Activated CD4-positive, alpha-beta T cell treated with anti-CD3 and anti-CD28 coated beads for 36 hours (primary cell): ENCODE measurements at places on chromosomes 5 and 9.

DNA sequence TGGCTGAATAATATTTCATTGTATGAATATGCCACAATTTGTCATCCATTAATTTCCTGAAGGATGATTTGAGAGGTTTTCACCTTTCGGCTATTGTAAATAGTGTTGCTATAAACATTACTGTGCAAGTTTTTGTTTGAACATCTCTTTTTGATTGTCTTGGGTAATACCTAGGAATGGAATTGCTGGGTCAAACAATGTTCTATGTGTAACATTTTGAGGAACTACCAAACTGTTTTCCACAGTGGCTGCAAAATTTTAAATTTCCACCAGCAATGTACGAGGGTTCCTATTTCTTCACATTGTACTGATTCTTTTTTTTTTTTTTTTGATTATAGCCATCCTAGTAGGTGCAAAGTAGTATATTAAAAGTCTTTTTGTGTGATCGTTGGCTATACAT, 63.8 kb upstream of the ANKH start:
- DNase-seq, result no peak

GRCh38 chr5:68240202-68240601, 24.6 kb downstream of the PIK3R1 start:
- no peak for DNase-seq

- DNase-seq, result peak; percentile 10
Measured at GRCh38 chr5:60943624-60944023, 1.2 kb downstream of the ERCC8 start.

DNA sequence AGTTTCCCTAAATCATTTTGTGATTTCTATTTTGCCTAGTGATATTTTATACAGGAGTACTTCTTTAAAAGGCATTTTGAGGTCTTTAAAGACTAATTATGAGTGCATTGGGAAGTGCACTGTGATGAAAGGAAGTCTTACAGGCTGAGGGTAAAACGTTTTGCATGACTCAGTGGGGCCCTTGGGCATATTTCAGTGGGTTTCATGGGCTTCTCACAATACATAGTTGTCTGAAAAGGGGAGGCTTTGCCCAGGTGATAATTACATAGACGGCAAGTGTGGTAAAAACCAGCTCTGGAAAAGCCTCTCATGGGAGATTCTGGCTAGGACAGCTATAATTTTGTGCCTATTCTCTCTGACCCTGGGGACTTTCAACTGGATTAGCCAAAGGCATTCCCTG, 387.2 kb downstream of the ARHGEF28 start:
- DNase-seq, result no peak

GRCh38 chr5:148774313-148774712, 52.1 kb upstream of the ADRB2 start:
- DNase-seq, result no peak

DNA sequence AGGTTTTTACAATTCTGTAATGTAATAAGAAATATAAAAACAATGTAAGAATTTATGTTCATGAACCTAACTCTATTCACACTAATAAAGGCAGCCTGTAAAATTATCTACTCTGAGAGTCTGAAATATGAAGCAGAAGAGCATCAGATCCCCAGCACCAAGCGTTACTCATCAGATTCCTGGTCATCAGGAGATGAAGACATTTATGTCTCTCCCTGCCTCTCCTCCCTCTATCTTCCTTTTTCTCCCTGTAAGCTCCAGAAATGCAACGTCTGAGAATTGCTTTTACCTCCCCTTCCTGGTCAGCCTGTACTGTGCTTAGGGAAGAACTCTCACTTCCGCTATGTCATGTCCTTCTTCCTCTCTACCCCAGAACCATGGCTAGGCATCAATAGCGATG, 114.4 kb upstream of the SLIT3 start:
- no peak for DNase-seq

DNA sequence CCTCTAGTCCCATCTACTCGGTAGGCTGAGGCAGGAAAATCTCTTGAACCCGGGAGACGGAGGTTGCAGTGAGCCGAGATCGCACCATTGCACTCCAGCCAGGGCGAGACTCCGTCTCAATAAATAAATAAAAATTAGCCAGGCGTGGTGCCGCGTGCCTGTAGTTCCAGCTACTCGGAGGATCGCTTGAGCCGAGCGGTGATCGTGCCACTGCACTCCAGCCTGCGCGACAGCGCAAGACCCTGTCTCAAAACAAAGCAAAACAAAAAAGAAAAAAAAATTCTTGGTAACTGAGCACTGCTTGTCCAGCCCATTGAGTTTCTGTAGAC, 710 bp upstream of the WDR55 start:
- no peak for DNase-seq

GRCh38 chr9:71286146-71286545, 164.7 kb upstream of the TRPM3 start:
- DNase-seq, result no peak

DNA sequence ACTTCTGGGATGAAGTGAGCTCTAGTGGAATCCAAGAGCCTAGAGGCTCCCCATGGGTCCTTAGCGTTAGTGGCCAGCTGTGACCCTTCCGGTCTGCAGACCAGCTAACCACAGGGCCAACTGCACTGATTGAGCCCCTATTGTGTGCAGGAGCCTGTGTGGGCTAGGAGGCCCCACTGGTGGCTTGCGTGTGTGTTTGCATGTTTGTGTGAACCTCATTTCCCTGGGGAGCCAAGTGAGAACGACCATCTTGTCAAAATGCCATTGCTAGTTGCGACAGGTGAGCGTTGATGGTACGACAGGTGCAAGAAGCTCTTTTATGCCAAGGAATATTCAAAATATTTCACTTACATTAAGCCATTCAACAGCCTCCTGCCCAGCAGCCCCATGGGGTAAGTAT, 44.1 kb upstream of the ANKRD33B start:
- no peak for DNase-seq

DNA sequence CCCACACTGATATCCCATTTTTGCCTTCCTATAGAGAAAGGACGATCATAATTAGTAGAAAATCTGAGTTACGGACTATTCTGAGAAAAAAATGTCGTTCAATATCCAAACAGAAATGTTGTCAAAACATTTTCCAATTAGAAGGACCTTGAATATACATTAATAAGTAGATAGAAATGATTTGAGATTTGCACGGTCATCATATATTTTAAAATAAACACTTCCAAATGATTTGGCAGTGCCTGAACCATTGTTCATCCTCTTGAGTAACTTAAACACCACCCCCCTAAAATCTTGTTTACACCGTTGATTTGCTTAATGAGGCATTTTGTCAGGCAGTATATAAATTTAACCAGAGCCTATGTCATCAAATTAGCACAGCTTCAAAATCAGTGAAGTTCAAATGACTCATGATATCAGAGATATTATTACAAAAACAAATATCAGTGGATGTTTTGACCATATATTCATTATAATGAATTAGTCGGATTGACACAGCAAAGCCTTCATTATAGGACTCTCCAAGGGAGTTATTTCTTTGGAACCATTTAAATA, 105.0 kb downstream of the ACTL7B start:
- DNase-seq, result no peak

GRCh38 chr9:107351382-107352045, 68.4 kb downstream of the RAD23B start:
- DNase-seq, result no peak

DNA sequence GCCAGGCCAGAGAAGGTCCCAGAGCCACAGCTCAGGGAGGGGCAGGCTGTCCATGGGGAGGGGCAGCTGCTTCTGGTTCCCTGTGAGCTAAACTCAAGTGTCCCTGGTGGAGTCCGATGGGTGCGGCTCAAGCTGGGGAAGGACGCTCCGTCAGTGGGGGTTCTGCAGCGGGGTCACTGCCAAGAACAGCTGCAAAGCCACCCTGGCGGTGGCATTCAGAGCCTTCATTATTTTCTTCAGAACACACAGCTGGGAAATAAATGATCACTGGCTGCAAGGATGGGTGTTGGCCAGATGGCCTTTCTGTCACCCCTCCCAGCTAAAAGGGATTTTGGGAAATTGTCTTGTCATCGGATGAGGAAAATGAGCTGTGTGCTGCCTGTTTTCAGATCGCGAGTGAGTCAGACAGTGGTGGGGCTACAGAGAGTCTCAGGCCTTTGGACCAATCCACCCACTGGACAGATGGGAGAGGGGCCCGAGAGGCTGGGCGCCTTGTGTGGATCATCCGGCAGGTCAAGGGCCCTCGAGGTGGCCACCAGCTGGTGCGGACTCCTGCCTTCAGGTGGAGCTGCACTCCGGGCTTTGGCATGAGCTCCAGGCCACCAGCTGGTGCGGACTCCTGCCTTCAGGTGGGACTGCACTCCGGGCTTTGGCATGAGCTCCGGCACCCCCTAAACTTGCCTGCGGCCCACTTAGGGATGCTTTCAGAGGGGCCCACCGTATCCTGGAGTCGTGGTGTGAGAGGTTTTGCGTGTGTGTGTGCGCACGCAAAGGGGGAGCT, 17.9 kb upstream of the GFPT2 start:
- no peak for DNase-seq

DNA sequence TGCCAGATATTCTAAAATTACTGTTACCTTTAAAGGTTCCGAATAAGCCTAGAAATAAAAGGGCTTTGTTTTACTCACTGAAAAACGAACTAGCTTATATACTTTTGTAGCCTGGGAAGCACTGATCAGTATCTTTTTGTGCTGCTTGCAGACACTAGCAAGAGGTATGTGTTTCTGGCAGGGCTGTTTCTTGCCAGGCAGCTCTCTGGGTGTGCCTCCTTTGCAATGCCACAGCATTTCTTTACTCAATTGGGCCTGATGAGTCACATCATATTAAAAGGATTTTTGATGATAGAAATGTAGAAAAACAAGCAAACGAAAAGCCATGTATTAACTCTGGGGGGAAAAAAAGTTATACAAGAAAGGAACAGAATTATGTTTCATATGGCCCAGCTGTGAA, 35.6 kb downstream of the CD180 start:
- peak; percentile 61 for DNase-seq

GRCh38 chr9:133521122-133522072, 3.4 kb downstream of the MYMK start:
- no peak for DNase-seq

DNA sequence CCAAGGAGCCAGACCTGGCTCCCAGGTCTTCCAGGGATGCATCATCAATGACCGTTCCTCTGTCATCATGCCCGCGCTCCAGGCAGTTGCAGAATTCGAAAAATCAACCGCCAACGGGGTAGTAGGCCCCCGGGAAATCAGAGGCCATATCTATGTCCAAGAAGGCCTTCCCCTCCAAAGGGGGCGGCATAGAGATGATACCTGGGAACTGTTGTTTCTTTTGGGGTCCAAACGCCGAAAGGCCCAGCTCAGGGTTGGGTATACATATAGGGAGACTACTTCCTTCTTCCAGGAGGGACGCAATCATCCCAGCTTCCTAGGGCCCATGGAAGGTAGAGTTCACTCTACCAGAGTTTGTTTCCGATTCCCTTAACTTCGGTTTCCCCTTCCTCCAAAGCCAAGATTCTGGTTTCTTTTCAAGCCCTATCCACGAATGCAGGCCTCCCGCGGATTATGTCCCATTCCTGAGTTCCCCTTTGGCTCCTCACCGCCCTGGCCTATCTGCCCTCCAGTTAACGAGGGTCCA, 754 bp downstream of the DCAF12 start:
- DNase-seq, result peak; percentile 34

DNA sequence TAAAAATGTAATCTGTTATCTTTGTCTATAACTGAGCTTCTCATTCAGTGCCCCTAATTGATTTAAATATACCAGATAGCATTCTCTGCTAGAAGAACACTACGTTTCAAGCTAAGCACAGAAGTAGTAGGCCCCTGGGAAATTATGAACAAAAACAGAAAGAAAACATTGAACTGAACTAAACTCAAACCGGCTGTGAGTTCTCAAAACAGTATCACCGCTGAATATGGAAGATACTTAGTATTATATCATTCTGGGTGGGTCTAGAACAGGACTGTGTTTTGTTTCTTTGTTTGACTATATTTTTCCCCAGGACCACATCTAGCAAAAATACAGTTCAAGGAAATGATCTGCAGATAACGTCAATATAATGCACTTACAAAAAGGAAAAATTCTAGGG, 95.1 kb upstream of the HMHB1 start:
- no peak for DNase-seq

GRCh38 chr5:112183103-112183711, 235.9 kb downstream of the EPB41L4A start:
- DNase-seq, result no peak

DNA sequence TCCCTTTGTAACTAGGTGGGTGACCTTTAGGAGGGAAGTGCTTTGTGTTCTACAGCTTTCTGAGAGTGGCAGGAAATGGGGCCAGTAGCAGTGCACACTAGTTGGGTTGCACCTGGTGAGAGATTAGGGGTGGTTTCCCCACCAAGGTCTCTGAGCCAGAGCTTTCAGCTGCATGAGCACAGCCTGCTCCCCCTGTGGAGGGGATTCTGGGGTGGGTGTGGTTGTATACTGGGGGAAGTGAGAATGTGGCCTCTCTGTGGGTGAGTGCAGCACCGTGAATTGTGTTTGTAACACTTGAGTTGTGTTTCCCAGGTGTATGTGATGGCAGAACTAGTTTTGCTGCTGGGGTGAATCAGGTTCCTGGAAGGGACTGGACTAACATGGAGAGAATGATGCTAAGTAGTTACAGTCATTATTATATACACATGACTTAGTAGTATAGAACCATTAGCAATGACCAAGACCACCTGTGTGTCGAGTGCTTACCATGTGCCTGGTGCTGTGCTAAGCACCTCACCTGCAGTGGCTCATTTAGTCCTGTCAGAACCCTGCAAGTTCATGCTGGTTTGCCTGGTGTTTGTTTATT, 11.8 kb upstream of the CXXC5 start:
- DNase-seq, result peak; percentile 80

- DNase-seq, result peak; percentile 79
Measured at GRCh38 chr5:170333161-170333910, 35.8 kb upstream of the LCP2 start.

- no peak for DNase-seq
Measured at GRCh38 chr9:134942788-134943184, 25.1 kb upstream of the FCN1 start.

DNA sequence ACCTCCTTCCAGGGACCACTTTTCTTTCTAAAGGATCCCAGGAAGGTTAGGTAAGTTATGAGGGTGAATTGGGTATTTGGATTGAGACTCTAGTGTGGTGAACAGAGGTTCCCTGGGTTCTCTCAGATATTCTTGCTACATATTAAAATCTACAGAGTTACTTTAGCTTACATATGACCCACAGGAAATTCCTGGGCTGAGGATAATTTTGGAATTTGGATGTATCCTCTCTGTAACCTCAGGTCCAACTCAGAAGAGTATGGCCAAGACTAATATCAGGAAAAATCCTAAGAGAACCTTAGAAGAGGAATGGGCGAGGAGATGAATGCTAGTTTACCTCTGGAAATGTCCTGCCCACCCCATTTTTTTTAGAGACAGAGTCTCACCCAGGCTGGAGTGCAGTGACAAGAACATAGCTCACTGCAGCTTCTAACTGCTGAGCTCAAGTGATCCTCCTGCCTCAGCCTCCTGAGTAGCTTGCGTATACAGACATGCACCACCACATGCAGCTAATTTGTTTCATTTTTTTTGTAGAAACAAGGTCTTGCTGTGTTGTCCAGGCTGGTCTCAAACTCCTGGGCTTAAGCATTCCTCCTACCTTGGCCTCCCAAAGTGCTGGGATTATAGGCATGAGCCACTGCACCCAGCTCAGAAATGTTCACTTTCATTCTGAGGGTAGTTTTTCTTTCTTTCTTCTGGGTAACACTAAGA, 196.4 kb downstream of the ARHGEF28 start:
- DNase-seq, result no peak
